CD4-positive, CD25-positive, alpha-beta regulatory T cell (primary cell): ENCODE measurements at places on chromosomes 7 and 10. TPM values are rescaled to one million over a fixed set of nuclear protein-coding genes. Genes with fewer than 3 reads are reported as not detected.
A peak's percentile ranks its signal among the peaks of the same experiment; 100 is the strongest.

DNA sequence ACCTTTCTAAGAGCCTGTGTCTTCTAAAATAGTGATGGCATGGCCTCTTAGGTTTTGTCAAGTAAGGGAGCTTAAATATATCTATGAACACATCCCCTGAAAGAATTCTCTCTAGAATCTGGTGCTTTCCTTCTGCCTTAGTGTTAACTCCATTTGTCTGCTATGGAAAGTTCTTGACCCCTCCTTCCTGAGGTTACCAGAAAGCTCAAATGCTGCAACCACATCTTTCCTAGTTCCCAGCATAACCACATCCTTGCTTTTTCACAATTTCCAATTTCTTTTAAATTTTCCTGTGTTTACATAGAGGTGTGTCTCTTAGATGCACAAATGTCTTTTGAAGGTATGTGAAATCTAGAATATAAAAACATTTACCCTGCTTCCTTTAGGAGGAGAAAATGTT lies 16.4 kb upstream of the GSDME start:
- DNase-seq = no peak

DNA sequence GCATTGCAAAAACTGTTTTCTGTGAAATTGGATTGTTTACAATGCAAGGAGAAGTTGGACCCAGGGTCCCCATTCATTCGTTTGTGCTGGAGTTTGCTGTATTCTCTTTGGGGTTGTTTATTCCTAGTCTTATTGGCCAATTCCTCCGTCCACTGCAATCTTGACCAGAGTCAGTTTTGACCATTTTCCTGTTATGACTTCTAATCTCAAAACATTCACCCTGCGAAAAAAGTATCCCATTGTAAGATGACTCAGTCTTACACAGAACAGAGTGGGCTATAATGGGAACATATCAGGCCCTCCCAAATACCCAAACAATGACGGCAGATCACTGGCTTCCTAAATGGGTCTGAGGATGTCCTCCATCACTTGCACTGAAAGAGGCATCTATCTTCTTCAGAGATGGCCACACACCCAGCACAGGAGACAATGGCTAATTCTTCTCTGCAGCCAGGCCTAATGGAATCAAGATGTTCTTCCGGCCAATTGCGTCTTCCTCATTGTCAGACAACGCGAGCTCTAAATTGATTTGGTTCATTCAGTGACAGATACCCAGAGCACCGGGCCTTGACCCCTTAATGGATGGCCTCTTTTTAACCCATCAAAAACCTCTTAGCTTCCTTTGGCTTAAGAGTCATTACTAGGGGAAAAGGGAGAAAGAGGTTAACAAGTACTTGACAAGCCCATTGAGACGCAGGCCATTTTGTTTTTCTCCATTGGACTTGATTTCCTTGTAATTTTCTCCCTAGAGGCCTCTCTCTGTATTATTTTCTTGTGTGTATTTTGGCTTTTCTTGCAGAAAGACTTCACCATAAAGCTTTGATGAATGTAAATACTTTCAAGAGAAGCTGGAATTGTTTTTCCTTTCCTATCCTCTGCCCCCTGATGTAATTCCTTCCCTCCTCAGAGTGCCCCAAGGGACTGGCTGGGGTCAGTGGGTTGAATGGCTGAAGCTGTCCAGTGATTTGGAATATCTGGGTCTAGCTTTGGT lies 129.6 kb downstream of the PRPF18 start:
- DNase-seq = no peak

GRCh38 chr10:99858849-99859248 lies 76.4 kb downstream of the ABCC2 start:
- DNase-seq = no peak

- DNase-seq = no peak
Measured at GRCh38 chr7:81684514-81685269, 85.2 kb downstream of the HGF start.

DNA sequence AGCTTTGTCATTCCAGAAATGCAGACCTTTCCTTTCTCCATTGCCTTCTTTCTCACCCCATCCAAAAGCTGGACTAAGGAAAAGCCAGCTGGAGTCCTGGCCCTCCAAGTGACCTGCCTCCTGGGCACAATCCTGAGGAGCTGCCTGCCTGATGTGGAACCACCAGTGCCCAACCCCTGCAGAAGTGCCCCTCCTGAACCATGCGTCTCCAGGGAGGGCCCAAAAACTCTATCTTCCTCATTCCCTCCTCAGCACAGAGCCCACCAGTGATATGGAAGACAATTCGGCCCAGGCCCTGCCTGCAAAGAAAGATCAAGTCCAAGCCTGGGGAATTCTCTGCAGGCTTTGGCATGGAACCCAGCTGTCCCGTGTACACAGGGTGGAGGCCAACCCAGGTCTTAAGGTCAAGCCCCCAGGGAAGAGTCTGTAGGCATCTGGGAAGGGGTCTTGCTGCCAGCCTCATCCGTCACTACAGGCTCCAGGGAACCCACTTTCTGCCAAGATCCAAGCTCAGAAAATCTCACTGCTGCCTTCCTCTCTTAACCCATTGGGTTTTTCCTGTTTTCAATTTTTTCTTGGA lies 3.5 kb upstream of the GRID1 start:
- DNase-seq = no peak

GRCh38 chr7:2644562-2645273 lies 12.9 kb downstream of the TTYH3 start:
- DNase-seq = no peak

GRCh38 chr7:12686891-12687717 lies at the start of gene ARL4A:
ARL4A (plus strand) TSS chr7:12687633; CDS start chr7:12688255, 622 bp downstream.
- DNase-seq = peak; percentile 80

DNA sequence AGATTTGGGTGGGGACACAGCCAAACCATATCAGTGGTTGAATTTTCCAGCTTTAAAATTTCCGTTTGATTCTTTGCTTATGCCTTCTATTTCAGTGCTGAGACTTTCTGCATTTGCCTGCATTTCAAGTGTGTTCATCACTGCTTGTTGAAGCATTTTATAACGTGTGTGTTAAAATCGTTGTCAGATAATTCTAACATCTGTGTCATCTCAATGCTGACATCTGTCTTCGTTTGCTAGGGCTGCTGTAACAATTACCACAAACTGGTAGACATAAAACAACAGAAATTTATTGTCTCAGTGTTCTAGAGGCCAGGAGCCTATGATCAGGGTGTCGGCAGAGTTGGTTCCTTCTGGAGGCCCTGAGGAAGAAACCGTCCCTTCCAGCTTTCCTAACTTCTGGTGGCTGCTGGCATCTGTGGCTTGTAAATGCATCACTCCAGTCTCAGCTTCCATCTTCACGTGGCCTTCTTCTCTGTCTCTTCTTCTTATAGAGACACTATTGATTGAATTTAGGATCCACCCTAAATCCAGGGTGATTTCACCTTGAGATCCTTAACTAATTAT lies 71.1 kb upstream of the SDK1 start:
- DNase-seq = no peak

- DNase-seq = peak; percentile 56
Measured at GRCh38 chr10:132443605-132443982, 46.6 kb downstream of the PWWP2B start.

GRCh38 chr10:132614431-132615340 lies 77.1 kb downstream of the INPP5A start:
- no peak for DNase-seq

Gene CTBP2
- 0.49 TPM for total RNA-seq

Gene FLNC
- total RNA-seq = not detected

Gene HOXA2
- total RNA-seq = not detected

Gene TFEC
- 1.0 TPM for total RNA-seq

Gene GBX1
- total RNA-seq = not detected
